ENCODE measurements at places on chromosomes 1 and 21.

GRCh38 chr1:87336623-87337067 lies 8.0 kb downstream of the LMO4 start:
- no peak for DNase-seq

DNA sequence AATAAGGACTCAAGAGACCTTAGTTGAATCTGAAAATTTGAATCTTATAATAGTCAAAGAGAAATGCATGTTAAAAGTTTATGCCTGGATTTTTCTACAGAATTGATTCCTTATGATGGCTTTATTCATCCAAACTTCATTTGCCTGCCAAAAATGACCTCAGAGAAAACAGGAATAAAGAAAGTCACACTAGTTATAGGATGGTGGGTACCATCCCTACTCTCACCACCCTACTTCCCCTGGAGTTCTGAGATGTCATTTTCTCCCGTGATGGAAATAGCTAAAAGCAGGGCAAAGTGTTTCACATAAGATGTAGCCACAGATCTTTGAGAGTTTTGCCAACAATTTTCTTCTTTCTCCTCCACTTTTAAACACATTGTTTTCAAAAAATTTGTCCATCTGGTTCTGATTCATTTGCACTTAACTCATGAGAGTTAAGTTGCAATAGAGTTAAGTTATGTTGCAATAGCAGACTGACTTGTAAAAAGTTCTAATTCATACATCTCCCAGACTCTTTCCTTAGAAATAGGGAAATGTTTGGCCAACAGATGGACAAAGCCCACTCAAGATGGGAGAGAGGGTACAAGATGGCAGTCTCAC lies 384.6 kb downstream of the PLPP3 start:
- no peak for DNase-seq

DNA sequence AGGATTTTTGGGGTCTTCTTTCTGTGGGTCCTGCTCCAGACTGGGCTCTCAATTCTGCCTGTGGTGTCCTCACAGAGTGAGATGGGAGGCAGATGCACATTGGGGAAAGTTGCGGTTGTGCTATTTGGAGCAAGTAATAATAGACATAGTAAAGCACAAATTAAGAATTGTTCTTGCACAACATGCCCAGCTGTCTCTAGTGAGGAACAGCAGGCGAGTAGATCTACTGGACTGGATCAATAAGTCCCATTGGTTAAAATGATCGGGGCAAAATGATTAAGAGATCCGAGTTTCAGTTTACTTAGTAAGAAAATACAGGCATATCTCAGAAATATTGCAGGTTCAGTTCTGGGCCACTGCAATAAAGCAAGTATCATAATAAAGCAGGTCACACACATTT lies 448.3 kb upstream of the PROX1 start:
- DNase-seq, result no peak

DNA sequence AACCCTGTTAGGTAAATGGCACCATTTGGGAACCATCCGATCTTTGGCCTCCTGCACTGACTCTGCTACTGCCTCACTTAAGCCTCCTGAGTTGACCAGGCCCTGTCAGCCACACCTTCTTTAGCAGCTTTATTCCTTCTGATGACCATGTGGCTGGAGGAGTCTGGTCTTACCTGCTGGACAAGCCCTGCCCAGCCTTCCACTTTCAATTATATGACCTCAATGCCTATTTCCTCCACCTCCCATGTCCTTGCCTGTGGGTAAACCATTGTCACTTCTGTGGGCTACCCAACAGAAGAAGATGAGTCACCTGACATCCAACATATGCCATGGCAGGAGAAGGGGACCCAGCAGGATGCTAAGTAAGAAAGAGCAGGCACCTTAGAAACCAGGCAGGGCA lies 393.8 kb downstream of the NTNG1 start:
- DNase-seq, result no peak

DNA sequence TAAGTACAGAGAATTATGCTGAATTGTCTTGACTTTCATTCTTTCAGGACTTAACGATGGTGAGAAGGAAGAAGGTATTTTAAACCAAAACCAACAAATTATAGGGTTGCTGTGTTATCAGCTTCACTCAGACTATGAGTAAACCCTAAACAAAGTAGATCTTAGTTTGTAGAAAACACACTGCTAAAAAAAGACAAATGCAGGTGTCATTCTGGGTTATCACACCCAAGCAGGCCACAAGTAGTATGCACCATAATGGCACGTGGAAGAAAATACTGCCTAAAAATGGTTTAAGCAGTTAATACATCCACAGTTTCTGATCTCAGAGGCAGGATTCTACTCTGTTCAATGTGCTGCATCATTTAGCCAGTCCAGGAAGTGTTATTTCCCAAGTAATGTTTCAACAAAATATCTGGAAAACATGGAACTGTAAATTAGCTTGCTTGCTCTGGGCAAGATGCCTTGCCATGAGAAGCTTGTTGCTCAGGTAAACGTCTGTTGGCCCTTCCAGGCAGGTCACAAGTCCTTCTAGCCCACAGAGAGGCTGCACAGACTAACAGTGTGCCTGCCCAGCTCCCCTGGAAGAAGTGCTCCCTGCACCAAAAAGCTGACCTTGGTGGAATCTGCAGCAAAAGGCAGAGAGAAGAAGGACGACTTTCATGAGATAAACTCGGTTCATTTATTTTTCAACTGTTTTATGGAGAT lies 4.1 kb downstream of the DIPK1A start:
- DNase-seq, result no peak

GRCh38 chr1:176767714-176768136 lies 304.8 kb downstream of the PAPPA2 start:
- DNase-seq, result no peak

DNA sequence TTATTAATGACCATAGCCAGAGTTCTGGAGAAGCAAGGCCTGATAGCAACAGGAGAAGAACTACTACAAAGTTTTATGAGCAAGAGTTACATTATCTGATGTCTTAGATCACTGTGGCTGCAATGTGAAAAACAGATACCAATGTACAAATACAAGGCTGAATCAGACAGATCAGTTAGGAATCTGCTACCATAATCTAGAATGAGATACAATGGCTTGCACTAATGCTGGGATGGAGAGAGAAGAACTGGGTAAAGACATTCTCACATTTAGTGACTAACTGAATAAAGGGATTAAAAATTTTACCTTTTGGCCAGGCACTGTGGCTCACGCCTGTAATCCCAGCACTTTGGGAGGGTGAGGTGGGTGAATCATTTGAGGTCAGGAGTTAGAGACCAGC lies 41.3 kb downstream of the ARID4B start:
- no peak for DNase-seq

- DNase-seq, result peak; percentile 33
Measured at GRCh38 chr1:204258213-204259115, 44.7 kb upstream of the GOLT1A start.

GRCh38 chr1:40650075-40650474 lies 15.4 kb downstream of the RIMS3 start:
- DNase-seq, result no peak

GRCh38 chr1:159600894-159601293 lies 13.3 kb downstream of the APCS start:
- no peak for DNase-seq

DNA sequence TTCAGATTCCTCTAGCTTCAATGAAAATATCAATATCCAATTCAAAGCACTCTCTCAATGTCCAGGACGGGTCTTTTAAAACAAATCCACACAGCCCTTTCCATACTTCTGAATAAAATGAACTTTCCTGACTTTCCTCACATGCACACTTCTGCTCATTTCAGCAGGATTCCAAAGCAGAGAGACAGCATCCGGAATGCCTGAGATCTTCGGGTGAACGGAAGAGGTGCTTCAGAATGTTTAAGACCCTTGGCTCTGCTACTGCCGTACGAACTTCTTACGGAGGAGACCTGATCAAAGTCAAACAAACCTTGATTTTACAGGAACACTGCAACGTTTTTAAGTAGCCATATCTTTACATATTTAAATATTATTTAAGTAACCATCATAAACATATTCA lies 245.7 kb downstream of the PTBP2 start:
- DNase-seq, result no peak

GRCh38 chr1:203055161-203055799 lies 29.0 kb downstream of the PPFIA4 start:
- DNase-seq, result no peak

DNA sequence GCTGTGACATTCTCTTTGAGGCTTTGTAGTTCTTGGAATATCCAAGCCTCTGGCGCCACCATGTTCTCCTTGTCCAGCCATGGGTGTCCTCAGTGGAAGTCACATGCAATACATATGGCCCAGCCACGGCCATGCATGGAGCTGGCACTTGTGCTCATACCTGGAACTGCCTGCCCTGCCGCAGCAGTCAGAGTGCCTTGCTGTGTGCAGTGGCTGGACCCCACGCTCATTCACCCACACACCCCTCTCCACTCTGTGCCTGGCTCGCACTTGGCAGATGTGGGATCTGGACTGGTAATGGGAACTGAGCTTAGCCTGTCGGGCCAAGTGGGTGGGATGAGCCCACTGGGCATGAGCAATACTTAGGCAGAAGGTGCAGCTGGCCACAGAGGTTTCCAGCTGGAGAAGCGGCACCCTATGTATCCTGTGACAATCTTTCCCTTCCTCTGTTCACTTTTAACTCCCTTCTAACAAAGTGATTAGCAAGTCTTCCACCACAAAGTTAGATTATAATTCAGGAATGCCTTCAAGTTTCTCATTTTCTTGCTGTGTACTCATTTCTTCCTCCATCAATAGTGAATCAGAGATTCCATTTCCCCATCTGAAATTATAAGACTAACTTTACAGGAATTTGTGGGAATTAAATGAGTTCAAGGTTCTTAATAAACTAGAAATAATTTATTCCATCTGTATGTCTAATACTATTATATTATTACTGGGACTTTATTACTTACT lies 351.6 kb upstream of the NCAM2 start:
- no peak for DNase-seq

DNA sequence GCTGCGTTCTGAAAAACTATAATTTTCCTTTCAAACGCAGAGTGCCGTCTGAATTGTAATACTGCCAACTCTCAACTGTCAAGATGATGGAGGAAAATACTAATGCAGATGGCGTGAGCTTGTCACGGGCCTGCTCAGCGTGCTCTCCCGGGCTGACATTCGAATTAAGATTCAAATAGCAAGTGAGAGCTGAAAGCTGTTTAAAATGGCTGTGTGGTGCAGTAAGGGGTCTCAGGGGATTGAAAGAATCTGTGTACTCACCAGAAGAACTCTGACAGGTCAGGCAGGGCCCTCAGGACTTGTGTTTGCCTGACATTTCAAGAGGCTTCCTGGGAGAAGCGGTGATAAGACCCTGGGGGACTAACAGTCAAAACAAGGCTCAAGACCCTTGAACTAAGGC lies 33.1 kb downstream of the ZMYND12 start:
- peak; percentile 47 for DNase-seq

GRCh38 chr1:19232524-19232846 lies 18.8 kb downstream of the EMC1 start:
- no peak for DNase-seq

GRCh38 chr1:53249706-53250105 lies 11.4 kb upstream of the MAGOH start:
- DNase-seq, result no peak

- no peak for DNase-seq
Measured at GRCh38 chr1:39089931-39090521, 63.9 kb downstream of the NDUFS5 start.

DNA sequence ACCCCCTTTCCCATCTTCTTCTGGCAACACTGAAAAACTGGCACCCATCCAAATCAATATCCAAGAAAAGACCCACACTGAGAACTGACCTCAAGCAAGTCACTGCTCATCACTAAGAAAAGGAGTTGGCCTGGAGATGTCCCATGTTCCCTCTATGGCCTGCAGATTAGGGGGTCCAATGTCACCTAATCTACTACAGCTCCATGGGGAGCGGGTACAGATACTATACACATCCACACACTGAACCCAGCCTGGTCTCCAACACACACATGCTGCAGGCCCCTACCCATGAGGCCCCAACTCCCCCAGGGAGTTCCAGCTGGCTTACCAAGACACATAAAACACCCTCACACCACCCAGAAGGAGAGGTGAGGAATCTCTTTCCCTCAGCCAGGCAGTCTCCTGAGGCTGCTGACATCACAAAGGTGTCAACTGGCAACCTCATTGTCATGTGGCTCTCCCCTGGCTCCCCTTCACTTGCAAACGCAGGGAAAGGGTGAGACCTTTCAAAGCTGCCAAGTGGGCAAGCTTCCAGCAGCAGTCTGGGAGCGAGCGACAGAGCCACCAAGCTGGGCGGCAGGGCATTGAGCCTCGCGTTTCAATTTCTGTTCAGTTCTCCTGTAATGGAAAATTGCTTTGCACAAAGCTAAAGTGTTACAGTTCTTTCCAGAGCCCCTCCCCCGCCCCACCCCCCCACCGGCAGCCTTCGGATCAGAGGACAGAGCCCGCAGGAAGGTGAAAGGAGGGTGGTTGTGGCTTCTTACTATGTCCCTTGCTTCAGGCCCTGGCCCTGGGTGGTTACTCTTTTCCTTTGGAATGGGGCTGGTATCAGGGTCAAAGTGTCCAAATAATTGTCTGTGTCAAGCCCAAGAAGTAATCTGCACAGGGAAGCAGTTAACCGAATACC lies at the start of gene LRRC52:
TSS of gene LRRC52 (plus strand) at position 469 of the 907 bp plus-strand sequence. CDS start at position 766, 297 bp downstream.
- DNase-seq, result peak; percentile 96

DNA sequence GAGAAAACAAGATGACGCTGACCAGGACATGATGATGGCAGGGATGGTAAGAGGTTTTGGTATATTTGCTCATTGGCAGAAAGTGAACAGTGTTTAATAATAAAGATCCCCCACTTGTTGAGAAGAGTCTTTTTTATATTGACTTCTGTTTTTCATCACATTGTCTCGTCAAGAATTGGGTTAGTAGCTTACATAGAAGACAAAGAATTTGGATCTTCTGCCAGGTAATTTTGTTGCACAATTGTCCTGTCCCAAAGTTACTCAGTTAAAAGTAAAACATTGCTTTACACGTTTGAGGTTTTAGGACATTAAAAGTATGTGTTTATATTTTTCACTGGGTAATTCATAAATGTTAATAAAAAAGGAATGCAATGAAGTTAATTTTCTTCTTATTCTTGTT lies 48.3 kb upstream of the LAMC2 start:
- DNase-seq, result no peak

DNA sequence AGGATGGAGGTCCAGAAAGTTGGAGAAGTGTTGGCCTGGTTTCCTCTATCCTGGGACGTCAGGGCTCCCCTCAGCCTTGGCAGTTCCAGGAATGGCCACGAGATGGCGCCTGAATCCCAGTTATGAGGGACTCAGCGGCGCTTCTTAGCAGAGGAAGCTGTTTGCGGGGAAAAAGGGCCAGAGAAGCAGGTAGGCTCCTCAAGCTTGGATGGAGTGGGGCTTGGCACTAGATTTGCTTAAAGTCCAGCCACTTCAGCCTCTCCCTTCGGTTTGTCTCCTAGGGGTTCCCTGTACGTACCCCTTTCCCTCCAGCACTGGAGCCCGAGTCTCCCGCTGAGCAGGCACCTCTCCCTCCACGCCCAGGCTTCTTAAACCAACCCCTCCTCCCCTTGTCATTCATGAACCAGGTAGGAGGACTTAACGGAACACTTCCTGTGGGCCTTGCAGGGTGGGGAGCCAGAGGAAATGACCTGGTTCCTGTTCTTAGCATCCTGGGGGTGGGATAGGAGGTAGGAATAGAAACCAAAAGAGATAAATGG lies 32.0 kb upstream of the TENT5B start:
- peak; percentile 78 for DNase-seq

DNA sequence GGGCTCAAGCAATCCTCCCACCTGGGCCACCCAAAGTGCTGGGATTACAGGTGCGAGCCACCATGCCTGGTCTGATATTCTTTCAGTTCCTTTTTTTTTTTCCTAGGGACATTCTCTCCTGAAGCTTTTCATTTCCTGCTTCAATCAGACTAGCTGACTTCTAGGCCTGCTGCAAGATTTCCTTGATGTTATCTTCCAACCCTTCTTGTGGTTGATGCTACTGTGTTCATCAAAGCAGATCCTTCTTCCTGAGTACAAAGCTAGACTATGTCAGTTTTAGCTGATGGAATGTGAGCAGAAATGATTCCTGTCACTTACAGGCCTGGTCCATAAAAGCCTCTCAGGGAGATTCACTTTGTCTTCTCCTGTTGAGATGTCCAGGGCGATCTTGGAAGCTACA lies 146.4 kb downstream of the CDC7 start:
- DNase-seq, result no peak

Data from NCI-H1105 (cell line).